Muscle of leg (tissue), 16 donors: ENCODE measurements at places on chromosomes 3 and 15.

- peak; percentile 89 for DNase-seq
Measured at GRCh38 chr3:24828011-24828410, 333.4 kb upstream of the THRB start.

- DNase-seq: no peak
Measured at GRCh38 chr3:108085810-108086350, 5.0 kb downstream of the CD47 start.

- no peak for DNase-seq
Measured at GRCh38 chr15:59294574-59295260, 78.0 kb downstream of the MYO1E start.

GRCh38 chr15:81894061-81894460 is 151.8 kb downstream of the MEX3B start:
- DNase-seq: no peak

- no peak for DNase-seq
Measured at GRCh38 chr15:62994975-62995681, 47.4 kb upstream of the TPM1 start.

GRCh38 chr3:150434234-150434633 is 26.1 kb downstream of the TSC22D2 start:
- DNase-seq: no peak

GRCh38 chr3:113194823-113195401 is 16.4 kb upstream of the BOC start:
- peak; percentile 63 for DNase-seq

DNA sequence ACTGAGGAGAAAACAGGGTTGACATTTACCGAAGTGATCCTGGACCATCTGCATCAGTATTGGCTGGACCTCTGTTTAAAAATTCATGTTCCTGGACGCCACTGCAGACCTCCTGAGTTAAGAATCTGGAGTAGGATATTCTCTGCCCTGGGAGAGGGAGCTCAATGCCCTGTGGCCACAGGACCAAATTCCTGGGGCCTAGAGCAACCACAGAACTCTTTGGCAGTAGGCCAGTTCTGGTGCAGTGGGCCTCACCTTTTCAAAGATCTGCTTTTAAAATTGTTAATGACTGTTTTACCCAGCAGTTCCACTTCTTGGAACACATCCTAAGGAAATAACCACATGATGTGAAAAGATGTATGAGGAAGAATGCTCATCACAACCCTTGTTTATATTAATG is 133.3 kb upstream of the ADPGK start:
- no peak for DNase-seq

- no peak for DNase-seq
Measured at GRCh38 chr3:141642215-141642614, 95.9 kb upstream of the RNF7 start.

DNA sequence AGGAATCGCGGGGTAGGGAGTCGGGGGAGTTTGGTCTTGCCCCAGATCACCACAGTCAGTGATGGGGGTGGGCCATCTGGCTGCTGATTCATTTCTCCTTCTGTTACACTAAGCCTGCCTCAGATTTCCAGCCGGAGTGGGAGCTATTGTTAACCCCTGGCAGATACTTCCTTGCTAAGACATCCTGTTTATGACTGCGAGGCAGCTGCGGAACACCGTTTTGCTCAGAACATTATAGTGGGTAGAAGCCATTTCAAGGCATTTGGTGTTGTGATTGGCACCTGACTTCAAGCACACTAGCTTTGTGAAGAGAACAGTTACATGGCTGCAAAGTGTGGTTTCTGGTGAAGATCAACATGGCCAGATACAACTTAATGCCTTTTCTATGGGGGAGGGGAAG is 73.8 kb downstream of the FLNB start:
- DNase-seq: peak; percentile 72

DNA sequence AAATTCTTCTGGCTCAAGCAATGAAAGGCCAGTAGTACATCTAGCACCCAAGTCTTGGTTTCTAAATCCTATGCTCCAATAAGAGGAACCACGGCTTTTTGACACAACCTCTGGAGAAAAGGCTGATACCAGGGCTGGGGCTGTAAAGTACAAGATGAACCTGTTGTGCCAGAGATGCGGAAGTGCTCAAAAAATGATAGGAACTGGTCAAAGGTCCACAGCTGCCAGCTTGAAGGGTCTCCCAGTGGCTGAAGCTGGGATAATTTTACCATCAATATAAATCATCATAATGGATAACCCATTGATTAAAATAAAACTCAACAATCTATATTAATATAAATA is 558 bp upstream of the NCEH1 start:
- no peak for DNase-seq

DNA sequence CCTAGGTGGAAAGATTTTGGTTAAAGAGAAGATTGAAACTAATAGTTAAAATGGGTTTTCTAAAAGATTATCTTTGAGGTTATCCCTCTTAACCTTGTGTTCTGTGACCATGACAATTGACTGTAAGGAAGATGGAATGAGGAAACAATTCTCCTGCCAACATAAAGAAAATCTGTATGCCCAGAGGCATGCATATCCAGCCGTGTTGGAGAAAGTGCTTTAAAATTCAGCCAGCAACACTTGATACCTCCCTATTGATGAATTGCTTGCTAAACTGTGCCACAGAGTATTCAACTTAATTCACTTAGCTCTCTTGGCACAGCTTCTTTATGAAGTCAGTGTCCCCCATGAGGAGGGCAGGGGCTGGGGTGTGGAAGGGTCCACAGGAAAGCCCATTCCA is 203.5 kb downstream of the UBE2E2 start:
- DNase-seq: no peak

- no peak for DNase-seq
Measured at GRCh38 chr15:38538328-38539007, 26.1 kb downstream of the RASGRP1 start.

GRCh38 chr3:155385896-155386625 is 92.6 kb upstream of the STRIT1 start:
- peak; percentile 55 for DNase-seq

- no peak for DNase-seq
Measured at GRCh38 chr3:165434516-165434915, 238.3 kb upstream of the SLITRK3 start.

GRCh38 chr15:38247336-38247735 is 5.3 kb upstream of the SPRED1 start:
- peak; percentile 61 for DNase-seq

DNA sequence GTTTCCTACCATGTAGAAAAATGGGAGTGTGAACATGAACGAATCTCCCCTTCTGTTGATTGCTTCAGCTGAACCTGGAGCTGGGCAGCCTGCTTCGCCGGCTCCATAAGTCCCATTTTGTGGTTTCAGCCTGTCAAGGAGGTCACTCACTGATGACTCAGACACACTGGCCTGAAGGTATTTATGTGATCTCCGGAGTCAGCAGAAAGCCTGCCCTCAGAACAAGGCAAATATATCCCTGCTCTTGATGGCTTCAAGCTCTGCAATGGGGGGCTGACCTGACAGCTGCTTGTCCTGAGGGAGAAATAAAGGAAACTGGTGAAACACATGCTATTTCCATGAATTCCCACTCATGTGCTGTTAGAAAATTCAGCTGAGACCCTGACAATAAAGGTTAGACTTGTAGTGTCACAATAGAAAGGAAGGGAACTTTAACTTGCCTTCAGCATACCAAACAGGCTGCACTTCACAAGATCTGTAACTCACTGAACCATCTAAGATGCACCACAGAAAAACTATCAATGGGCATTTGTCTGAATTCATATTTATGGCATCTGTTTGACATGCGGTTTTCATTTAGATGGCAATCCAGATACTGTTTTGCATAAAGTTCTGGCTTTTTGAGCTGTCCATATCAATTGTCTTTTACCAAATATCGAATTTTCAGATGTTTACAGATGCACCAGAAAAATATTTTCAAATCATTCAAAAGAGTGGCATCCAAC is 282.0 kb upstream of the VEPH1 start:
- peak; percentile 64 for DNase-seq

DNA sequence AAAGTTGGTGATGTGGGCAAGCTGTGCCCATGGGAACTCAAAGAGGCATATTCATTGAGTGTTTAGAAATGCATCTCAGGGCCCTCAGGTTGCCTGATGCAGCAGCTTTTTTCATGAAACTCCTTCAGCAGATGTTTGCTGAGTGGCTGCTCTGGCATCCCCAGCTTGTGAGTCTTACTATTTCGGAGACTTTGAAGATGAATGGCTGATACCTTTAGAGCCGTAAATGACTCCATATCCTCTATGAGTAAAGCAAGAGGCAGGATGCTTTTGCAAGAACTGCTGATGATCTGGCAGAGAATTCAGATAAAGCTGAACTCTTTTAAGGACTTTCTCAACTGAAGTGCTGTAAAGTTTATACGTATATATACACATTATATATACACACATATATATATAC is 384.3 kb downstream of the CACNA2D3 start:
- no peak for DNase-seq

GRCh38 chr15:89144491-89144890 is 56.2 kb downstream of the ABHD2 start:
- DNase-seq: no peak

DNA sequence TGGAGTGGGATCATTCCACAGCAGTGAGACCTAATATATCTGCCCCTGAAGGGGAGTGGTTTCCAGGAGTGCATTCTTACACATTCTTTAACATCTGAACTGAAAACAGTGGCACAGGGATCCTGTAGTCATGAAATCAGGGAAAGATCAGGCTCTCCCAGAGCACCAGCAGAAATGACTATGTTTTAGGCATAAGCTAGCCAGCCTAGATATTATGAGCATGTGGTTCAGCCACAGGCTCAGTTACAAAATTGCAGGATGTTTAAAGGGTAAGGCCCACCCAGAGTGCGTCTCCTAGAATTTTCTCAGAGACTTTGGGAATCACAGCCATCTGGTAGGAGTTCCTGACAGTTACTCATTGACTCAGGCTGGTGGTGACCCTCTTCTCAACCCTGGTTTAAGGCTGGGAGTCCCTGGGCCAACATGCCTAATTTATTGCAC is 20.9 kb downstream of the FSTL1 start:
- DNase-seq: no peak

DNA sequence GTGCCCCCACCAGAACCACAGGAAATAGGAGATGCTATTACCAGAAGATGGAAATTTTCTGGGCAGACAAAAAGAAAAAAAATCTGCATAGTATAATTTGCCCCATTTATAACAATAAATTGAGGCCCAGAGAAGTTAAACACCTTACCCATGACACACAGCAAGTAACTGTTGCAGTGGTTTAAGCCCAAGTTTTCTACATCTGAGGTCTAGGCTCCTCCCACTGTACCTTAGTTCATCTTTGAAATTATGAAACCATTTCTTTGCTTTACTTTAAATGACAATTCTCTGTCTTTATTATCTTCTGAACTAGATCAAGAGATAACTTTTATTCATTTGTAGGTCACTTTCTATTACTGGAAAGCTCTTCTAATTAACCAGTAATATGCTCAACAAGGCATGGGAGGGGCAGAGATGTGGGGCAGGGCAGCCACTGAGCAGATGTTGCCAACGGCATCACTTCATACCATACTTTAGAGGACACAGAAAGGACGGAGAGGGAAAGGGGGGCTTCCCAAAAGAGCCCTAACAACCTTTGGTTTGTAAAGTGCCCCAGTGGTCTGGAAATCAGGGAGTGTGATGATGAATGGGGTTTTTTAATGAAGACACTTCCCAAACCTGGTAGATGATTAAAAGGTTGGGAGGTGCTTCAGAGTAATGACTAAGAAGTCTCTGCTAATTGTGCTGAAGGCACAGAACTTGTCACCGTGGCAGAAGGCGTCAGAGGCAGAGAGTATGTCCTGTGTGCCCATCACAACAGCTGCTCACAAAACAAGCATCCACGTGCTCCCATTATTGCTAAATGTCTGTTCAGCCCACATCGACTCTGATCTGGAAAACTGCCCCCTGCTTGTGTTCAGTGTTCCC is 342.5 kb downstream of the SHQ1 start:
- no peak for DNase-seq

DNA sequence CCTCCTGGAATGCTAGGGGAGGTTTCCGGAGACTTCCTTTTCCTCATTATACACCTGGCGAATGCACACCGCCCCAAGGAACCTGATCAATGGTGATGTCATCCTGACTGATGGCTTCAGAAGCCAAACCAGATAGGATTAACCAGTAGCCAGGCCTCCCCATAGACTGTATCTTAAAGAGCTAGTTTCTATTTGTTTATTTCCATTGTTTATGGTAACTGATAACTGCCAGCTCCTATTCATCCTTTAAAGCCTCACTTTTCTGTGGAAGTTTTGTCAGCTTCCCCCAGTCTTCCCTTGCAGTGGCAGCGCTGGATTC is at the start of gene MKRN2OS:
Gene MKRN2OS, minus strand, starts transcription at position 27 of the 319 bp plus-strand sequence. CDS start 35 bp downstream, outside the sequence.
- DNase-seq: no peak

GRCh38 chr15:31585240-31585639 is 258.6 kb downstream of the KLF13 start:
- DNase-seq: no peak

DNA sequence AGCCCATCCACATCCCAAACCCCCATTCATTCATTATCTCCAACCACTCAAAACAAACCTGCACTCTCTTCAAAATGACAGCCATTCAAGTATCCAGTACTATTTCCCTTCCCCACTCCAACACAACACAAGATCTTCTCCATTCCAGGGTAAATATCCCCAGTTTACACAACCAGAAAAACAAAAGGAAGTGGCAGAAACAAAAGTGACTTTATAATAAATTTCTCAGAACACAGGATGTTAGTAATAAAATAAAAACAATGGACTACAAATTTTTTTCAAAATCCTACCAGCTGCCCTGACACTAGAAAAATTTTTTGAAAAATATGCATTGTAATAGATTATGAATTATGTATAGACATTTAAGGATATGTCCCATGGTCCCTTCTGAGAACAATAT is 14.2 kb downstream of the CPA3 start:
- DNase-seq: no peak

DNA sequence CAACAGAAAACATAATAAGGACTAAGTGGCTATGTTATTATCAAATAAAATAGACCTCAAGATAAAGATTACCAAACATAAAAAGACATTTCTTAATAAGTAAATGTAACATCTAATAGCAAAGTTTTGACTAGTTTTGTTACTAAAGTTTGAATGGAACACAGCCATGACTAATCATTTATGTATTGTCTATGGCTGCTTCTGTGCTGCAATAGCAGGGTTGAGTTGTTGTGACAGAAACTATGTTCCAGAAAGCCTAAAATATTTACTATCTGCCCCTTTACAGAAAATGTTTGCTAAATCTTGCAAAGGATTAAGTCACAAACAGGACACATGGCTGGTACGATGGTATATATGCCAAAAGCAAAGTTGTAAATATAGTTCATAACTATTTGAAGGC is 37.9 kb upstream of the MYH15 start:
- DNase-seq: no peak

DNA sequence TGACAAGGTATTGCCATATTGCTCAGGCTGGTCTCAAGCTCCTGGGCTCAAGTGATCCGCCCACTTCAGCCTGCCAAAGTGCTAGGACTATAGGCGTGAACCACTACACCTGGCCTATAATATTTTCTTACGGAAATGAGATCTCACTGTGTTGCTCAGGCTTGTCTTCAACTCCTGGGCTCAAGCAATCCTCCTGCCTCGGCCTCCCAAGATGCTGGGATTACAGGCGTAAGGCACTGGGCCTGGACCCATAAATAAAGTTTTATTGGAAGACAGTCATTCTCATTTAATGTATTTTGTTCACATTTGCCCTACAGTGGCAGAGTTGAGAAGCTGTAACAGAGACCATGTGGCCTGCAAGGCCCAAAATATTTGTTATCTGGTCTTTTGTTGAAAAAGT is 142.1 kb downstream of the RBPMS2 start:
- no peak for DNase-seq

- DNase-seq: no peak
Measured at GRCh38 chr15:70345251-70346019, 247.7 kb upstream of the TLE3 start.
